ENCODE measurements at places on chromosomes 3 and 15.

GRCh38 chr3:185831195-185831594 is 6.4 kb upstream of the IGF2BP2 start:
- peaks cover 3% of the 10 kb centered on the region for H3K36me3 ChIP-seq
- H3K4me3 ChIP-seq, result no peak overlapping the region
- peaks cover 4% of the 10 kb centered on the region for H3K4me1 ChIP-seq
- H3K27me3 ChIP-seq, result no peaks in the 10 kb centered on the region

- H3K4me1 ChIP-seq, result no peaks in the 10 kb centered on the region
- H3K27ac ChIP-seq, result no peak overlapping the region
- no peak for DNase-seq
Measured at GRCh38 chr15:49904296-49904695, 214.7 kb downstream of the ATP8B4 start.

GRCh38 chr3:176505878-176506621 is 691.2 kb downstream of the TBL1XR1 start:
- H3K4me1 ChIP-seq, result no peaks in the 10 kb centered on the region
- no peaks in the 10 kb centered on the region for H3K36me3 ChIP-seq
- no peak overlapping the region for H3K27ac ChIP-seq
- H3K4me3 ChIP-seq, result no peak overlapping the region
- no peak for DNase-seq

DNA sequence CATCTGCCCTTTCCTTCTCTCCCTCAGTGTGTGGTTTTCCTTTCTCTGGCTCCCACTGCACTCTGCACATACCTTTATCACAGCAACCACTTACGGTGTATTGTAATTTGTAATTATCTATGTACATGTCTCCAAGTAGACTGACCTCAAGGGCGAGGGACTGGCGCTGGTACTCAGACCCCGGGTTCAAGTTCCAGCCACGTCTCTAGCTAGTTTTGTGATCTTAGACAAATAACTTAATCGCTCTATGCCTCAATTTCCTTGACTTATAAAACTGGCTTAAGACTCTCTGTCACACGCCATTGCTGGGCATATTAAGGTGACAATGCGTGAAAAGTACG is 607 bp upstream of the SENP2 start:
- H3K27me3 ChIP-seq, result no peaks in the 10 kb centered on the region
- peak overlapping the region; percentile 100 for H3K4me3 ChIP-seq
- H3K27ac ChIP-seq, result peak overlapping the region; percentile 30
- no peak for DNase-seq

GRCh38 chr3:176930942-176931341 is 266.3 kb downstream of the TBL1XR1 start:
- H3K27me3 ChIP-seq, result no peaks in the 10 kb centered on the region
- no peak overlapping the region for H3K4me3 ChIP-seq
- H3K27ac ChIP-seq, result no peak overlapping the region
- H3K4me1 ChIP-seq, result no peaks in the 10 kb centered on the region
- H3K36me3 ChIP-seq, result no peaks in the 10 kb centered on the region

GRCh38 chr15:89521605-89522004 is 25.2 kb upstream of the RHCG start:
- no peak overlapping the region for H3K27ac ChIP-seq
- no peaks in the 10 kb centered on the region for H3K4me1 ChIP-seq
- peaks cover 26% of the 10 kb centered on the region for H3K27me3 ChIP-seq
- no peaks in the 10 kb centered on the region for H3K36me3 ChIP-seq
- no peak overlapping the region for H3K4me3 ChIP-seq
- no peak for DNase-seq

- H3K27ac ChIP-seq, result no peak overlapping the region
- H3K36me3 ChIP-seq, result no peaks in the 10 kb centered on the region
- no peak for DNase-seq
- H3K27me3 ChIP-seq, result peaks cover 48% of the 10 kb centered on the region
Measured at GRCh38 chr3:10600726-10601125, 95.3 kb upstream of the ATP2B2 start.

DNA sequence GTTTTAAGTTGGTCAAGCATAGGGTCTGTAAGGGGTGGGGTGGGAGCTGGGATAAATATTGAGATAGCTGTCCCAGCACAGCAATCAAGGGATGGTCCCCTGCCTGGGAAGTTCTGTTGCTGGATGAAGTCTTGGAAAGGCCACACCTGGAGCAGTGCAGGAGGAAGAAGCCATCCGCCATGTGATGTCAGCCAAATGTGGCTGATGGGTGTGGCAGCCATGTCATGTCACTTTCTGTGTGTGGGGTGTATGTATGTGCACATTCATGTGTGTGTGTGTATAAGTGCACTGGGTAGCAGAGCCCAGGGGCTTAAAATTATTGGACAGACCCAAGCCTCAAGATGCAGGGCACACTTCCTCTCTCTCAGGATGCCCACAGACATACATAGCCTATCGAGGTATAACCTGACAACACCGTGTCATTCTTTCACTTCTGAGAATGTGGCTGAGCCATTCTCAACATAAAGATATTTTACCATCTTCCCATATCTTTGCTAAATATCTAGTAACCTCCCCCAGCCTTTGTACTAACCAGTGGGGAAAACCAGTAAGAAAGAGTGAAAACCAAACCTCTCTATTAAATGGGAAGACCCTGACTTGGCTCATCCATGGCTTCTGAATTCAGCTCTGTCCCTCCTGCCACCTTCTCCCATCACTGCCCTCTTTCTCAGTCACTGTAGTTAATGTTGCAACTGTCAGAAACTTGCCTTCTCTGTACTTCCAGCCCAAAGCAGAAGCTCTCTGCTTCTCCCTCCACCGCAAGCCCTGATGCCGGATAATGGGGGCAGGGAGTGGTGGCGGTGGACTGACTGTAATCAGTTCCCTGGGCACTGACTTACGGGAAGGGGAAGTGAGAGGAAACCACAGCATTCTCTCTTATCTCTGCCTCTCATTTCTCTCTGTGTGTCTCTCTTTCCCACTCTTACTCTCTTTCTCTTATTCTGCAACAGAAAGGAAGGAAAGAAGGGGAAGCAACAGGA is 11.2 kb downstream of the TNFSF10 start:
- no peaks in the 10 kb centered on the region for H3K27me3 ChIP-seq
- no peak overlapping the region for H3K4me3 ChIP-seq
- peaks cover 1% of the 10 kb centered on the region for H3K4me1 ChIP-seq
- no peaks in the 10 kb centered on the region for H3K36me3 ChIP-seq
- peak; percentile 41 for DNase-seq
- H3K27ac ChIP-seq, result no peak overlapping the region

GRCh38 chr3:169271936-169272335 is 391.6 kb downstream of the MECOM start:
- no peaks in the 10 kb centered on the region for H3K36me3 ChIP-seq
- no peak overlapping the region for H3K4me3 ChIP-seq
- peaks cover 2% of the 10 kb centered on the region for H3K4me1 ChIP-seq
- H3K27me3 ChIP-seq, result no peaks in the 10 kb centered on the region
- DNase-seq, result no peak

DNA sequence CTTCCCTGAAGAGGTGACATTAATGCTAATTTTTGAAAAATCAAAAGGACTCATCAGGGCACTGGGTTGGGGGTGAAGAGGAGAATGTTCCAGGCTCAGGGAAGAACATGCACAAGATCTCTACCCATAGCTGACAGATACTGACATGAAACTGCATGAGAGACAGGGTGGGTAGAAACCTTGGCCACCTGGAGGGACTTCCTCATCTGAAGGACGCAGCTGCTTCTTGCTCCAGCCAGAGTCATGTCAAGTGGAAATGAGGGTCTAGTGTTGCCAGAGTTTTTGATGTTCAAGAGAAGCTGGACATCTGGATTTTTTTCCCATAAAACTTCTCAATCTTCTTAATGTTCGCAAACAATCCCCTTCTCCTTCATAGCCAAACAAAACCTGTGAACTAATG is 29.7 kb downstream of the AMOTL2 start:
- H3K4me1 ChIP-seq, result peaks cover 16% of the 10 kb centered on the region
- no peaks in the 10 kb centered on the region for H3K27me3 ChIP-seq
- no peak overlapping the region for H3K4me3 ChIP-seq
- no peak overlapping the region for H3K27ac ChIP-seq
- H3K36me3 ChIP-seq, result no peaks in the 10 kb centered on the region

- no peak overlapping the region for H3K27ac ChIP-seq
- peak; percentile 76 for DNase-seq
- H3K36me3 ChIP-seq, result no peaks in the 10 kb centered on the region
- peak overlapping the region; percentile 92 for H3K4me3 ChIP-seq
- H3K27me3 ChIP-seq, result peaks cover 21% of the 10 kb centered on the region
- peaks cover 13% of the 10 kb centered on the region for H3K4me1 ChIP-seq
Measured at GRCh38 chr3:160754371-160754854, 1.6 kb upstream of the PPM1L start.

DNA sequence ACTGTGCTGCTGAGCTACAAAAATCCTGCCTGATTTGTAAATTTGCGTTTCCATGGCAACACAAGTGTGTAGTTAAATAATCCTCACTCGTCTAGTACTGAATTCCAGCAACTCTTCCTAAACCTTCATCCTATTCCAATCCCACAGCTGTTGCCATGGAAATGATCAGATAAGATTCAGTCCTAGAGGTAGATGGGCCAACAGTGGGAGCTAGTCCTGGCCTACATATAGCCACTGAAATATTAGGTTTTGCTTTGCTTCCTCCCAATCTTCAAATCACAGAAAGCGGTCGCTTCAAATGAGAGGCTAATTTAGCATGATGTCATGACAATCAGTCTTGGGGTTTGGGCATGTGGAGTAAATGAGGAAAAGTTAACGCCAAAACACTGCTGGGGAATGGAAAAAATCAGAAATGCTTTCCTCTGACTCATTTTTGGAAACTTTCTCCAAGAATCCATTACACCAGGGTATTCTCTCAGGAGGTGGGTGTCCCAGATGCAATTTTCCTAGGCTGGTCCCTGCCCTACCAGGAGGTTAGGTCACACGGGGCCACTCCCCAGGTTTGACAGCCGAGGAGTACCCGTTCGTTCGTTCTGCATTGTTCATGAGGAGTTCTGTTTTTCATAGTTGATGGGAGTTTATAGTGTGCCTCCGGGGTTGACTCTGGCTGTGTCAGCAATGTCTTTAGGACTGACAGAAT is 159.2 kb upstream of the SLCO3A1 start:
- no peak overlapping the region for H3K27ac ChIP-seq
- DNase-seq, result no peak
- no peaks in the 10 kb centered on the region for H3K4me1 ChIP-seq
- H3K27me3 ChIP-seq, result no peaks in the 10 kb centered on the region
- H3K36me3 ChIP-seq, result no peaks in the 10 kb centered on the region

DNA sequence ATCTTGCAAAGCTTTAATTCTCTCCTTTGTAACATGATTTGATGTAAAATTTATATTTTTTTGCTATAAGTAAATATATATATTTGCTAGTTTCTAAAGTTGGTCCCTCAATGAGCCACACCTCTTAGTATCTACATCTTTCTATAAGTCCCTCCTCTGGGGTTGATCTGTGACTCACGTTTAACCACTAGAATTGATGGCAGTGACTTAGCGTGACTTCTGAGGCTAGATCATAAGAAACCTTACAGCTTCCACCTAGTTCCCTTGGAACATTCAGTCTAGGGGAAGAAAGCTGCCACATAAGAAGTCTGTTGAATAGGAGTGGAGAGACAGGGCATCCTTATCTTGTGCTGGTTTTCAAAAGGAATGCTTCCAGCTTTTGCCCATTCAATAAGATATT is 56.6 kb upstream of the TNIK start:
- no peaks in the 10 kb centered on the region for H3K36me3 ChIP-seq
- no peak overlapping the region for H3K27ac ChIP-seq
- no peak overlapping the region for H3K4me3 ChIP-seq
- no peaks in the 10 kb centered on the region for H3K4me1 ChIP-seq
- no peak for DNase-seq

DNA sequence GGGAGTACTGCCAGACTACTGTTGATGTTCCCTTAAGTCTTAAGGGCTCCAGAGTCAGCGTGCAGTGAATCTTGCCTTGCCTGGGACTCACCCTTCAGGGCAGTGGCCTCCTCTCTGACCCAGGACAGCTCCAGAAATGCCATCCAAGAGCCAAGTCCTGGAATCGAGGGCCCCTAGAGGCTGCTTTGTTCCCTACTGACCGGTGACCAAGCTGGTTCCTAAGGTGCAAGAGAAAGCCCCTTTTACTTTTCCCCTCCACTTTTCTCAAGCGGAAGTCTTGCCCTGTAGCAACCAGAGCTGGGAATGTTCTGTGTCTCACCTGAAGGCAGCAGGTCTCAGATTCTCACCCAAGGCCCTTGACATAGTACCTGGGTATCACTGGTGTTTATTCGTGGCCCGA is 238.0 kb downstream of the DOCK3 start:
- DNase-seq, result no peak
- no peaks in the 10 kb centered on the region for H3K36me3 ChIP-seq
- H3K4me3 ChIP-seq, result no peak overlapping the region
- no peaks in the 10 kb centered on the region for H3K4me1 ChIP-seq

DNA sequence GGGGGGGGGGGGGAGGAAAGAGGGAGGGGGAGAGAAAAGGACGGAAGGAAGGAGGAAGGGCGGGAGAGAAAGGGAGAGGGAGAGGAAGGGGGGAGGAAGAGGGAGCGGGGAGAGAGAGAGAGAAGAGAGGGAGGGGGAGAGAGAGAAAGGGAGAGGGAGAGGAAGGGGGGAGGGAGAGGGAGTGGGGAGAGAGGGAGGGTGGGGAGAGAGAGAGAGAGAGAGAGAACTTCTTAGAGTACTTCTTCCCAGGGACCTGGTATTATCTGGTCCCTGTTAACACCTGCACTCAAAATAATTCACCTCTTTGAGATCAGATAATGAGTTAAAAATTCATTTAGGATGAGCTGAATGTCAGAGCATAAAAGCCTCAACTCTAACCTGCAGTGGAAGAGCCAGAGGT is 1.1 kb downstream of the SEC13 start:
- H3K36me3 ChIP-seq, result peaks cover 42% of the 10 kb centered on the region
- H3K27ac ChIP-seq, result no peak overlapping the region
- peaks cover 5% of the 10 kb centered on the region for H3K27me3 ChIP-seq
- peak; percentile 60 for DNase-seq

DNA sequence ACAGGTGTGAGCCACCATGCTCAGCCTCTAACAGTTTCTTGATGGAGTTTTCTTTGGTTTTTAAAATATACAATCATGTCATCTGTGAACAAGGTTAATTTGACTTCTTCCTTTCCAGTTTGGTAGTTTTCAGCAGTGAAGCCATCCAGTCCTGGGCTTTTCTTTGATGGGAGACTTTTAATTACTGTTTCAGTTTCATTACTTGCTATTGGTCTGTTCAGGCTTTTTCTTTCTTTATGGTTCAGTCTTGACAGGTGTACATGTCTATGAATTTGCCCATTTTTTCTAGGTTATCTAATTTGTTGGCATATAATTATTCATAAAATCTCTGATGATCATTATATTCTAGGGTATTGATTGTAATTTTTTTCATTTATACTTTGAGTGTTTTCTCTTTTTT is 36.8 kb downstream of the PFN2 start:
- DNase-seq, result no peak
- H3K27me3 ChIP-seq, result no peaks in the 10 kb centered on the region
- H3K27ac ChIP-seq, result no peak overlapping the region
- no peak overlapping the region for H3K4me3 ChIP-seq
- peaks cover 16% of the 10 kb centered on the region for H3K36me3 ChIP-seq

DNA sequence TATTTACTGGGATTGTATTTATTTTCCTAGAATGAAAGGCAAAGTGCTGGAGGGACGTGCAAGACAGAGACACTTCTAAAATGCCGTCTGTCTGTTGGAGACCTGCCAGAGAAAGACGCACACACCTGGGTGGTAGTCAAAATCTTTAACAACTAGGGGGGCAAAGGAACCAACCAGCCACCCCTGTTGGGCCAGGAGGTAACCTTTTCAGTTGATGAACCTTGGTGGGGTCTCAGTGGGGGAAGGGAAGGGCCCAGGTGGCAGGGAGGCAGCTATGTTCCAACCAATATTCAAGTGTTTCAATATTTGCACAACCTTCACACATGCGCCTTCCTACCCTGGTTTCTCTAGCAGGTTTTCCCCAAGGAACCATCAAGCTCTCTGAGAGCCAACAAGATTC is 99.0 kb downstream of the MEGF11 start:
- no peaks in the 10 kb centered on the region for H3K36me3 ChIP-seq
- peaks cover 96% of the 10 kb centered on the region for H3K27me3 ChIP-seq
- no peak overlapping the region for H3K27ac ChIP-seq
- no peak for DNase-seq
- H3K4me1 ChIP-seq, result no peaks in the 10 kb centered on the region
